T-helper 1 cell treated with Interleukin-12 subunit alpha and Interleukin-12 subunit beta and Interleukin-4 antibody, amounts not matched to agents 30 ng/mL and 1 ng/mL, for 36 hours (primary cell): ENCODE measurements at places on chromosomes 5 and 9. TPM values are rescaled to one million over a fixed set of nuclear protein-coding genes. Genes with fewer than 3 reads are reported as not detected.

The QRFP gene
- not detected in 2 replicates for total RNA-seq

The RORB gene
- total RNA-seq, result 0.10 and 0.27 TPM in 2 replicates

The PPP3R2 gene
- total RNA-seq, result not detected in 2 replicates

The SNX24 gene
- total RNA-seq, result 1.9 and 2.0 TPM in 2 replicates

The STKLD1 gene
- total RNA-seq, result 0.39 and 1.3 TPM in 2 replicates

The ZNF366 gene
- not detected in 2 replicates for total RNA-seq

The WNT8A gene
- not detected in 2 replicates for total RNA-seq

The PTAR1 gene
- total RNA-seq, result 51.3 and 52.1 TPM in 2 replicates

The VAV2 gene
- total RNA-seq, result 3.1 and 3.9 TPM in 2 replicates

The ZCCHC9 gene
- total RNA-seq, result 37.5 and 37.8 TPM in 2 replicates

The CCL27 gene
- 0.39 TPM in 1 of 2 replicates, not detected in the other for total RNA-seq

The SMIM32 gene
- total RNA-seq, result not detected in 2 replicates

The ACTBL2 gene
- not detected in 2 replicates for total RNA-seq
